ENCODE measurements at places on chromosomes 13 and 19. TPM values are rescaled to one million over a fixed set of nuclear protein-coding genes. Genes with fewer than 3 reads are reported as not detected.

Gene ZNF829
- 8.7 TPM for total RNA-seq

Gene CACNG8
- 4.7 TPM for total RNA-seq

Gene C19orf67
- not detected for total RNA-seq

Gene TYK2
- 26.5 TPM for total RNA-seq

Gene TLE6
- total RNA-seq, result 0.16 TPM

Gene OR7C2
- total RNA-seq, result not detected

Gene ZNF540
- total RNA-seq, result 22.0 TPM

Gene KLK1
- not detected for total RNA-seq

Gene IZUMO2
- not detected for total RNA-seq

Gene ZNF682
- 18.2 TPM for total RNA-seq

Gene TUBA3C
- total RNA-seq, result not detected
